Stimulated activated CD4-positive, alpha-beta T cell treated with anti-CD3 and anti-CD28 coated beads, Interleukin-15, amount 100 ng/mL, for 1 hour (primary cell): ENCODE measurements at places on chromosomes 2 and 18.

DNA sequence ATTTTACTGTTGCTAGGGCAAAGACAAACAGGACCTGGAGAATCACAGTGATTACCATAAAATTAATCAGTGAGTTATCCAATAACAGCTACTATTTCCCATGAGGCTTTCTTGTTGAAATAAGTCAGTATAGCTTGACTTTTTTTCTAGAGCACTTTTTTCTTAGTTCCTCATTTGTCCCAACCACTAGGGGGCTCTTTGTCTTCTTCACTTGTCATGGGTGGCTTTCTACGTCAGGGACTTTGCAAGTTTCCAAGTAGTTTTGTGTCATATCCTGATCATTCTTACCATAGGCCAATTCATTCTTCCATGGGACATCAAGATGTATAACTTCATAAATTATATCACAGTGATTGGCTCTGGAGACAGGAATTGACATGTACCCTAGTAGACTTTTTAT is 1019.6 kb upstream of the PIK3C3 start:
- no peak for DNase-seq

DNA sequence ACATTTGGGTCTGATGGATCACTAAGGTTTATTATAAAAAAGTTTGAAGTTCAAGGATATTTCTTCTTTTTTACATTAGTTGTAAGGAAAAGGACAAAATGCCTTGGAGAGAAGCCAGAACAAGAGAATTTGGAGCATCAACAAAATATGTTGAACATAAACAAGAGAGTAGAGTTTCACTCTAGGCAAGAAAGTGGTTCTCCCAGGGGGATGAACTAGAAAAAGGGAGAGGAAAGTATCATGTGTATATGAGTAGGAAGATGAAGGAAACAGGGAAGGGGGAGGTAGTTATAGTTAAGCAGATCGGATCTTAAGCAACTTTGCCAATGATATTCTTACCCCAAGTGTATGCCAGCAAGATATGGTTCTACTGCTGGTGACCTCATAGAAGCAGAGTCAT is 63.8 kb upstream of the GALNT3 start:
- DNase-seq: no peak

GRCh38 chr2:22600156-22600555 is 784.8 kb upstream of the KLHL29 start:
- DNase-seq: no peak

DNA sequence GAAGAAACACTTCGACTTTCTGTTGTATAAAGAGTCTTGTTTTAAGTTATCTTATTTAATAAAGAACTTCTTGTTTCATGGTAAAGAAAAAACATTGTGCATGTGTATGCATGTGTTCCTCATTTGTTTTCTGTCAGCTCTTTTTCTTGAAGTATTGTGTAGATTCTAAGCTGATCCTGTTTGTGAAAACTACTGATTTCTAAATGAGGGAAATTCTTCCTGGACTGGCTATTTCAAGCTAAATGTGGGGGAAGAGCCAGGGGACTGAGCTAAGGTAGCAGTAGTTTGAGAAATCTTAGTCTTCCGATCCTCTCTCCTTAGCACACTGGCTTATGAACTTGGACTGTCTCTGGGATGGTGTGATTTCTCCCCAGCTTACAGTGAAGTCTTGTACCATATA is 56.4 kb upstream of the RBMS1 start:
- DNase-seq: no peak

DNA sequence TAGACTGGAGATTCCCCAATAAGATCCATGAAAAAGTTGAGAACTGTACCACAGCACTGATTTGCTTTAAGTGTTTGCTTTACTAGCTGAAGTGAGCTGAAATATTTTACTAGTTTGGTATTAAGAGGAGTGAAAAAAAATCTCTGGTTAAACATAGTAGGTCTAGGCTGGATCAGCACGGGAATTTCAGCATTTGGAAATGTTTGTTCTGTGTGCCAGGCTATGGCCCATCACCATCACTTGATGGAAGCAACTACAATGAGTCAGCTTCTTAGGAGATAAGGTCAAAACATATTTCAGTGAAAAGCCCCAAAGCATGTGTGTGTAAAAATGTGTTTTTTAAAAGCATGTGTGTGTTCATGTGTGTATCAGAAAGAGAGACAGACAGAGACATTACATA is 131.4 kb upstream of the DNMT3A start:
- DNase-seq: no peak

GRCh38 chr18:63322908-63323634 is 3.5 kb upstream of the BCL2 start:
- DNase-seq: no peak

DNA sequence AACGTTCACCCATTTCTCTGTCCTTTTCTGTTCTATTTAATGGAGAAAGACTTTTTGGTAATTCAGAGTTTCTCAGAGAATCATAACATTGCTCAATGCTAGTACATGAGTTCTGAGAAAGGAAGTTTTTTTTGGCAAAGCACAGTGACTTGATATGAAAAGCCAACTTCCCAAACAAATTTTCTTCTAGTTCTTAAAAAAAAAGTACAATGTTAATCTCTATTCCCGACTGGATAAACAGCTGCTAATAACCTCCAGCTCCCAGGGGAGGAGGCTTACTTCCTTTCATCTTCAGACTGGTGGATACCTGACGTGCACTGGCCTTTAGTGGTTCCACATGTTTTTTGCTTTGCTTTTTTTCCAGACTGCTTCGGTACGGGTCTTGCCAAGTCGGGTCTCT is 284.6 kb upstream of the CCDC68 start:
- DNase-seq: no peak

DNA sequence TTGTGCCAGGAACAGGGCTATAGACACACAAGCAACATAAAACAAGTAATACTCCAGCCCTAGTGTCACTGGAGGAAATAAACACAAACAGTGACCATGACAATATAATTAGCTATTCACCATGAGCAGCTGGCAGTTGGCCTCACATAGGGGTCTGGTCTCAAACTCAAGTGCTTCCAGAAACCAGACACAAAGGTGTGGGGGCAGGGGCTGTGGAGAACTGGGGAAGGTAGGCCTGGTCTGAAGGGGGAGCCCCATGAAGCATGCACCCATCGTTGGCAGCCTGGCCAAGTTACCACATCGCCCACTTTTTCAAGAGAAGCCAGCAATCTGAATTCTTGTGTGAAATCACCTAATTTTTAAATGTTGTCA is 49.5 kb upstream of the SP3 start:
- no peak for DNase-seq

- DNase-seq: no peak
Measured at GRCh38 chr2:167599219-167599618, 648.2 kb downstream of the STK39 start.

DNA sequence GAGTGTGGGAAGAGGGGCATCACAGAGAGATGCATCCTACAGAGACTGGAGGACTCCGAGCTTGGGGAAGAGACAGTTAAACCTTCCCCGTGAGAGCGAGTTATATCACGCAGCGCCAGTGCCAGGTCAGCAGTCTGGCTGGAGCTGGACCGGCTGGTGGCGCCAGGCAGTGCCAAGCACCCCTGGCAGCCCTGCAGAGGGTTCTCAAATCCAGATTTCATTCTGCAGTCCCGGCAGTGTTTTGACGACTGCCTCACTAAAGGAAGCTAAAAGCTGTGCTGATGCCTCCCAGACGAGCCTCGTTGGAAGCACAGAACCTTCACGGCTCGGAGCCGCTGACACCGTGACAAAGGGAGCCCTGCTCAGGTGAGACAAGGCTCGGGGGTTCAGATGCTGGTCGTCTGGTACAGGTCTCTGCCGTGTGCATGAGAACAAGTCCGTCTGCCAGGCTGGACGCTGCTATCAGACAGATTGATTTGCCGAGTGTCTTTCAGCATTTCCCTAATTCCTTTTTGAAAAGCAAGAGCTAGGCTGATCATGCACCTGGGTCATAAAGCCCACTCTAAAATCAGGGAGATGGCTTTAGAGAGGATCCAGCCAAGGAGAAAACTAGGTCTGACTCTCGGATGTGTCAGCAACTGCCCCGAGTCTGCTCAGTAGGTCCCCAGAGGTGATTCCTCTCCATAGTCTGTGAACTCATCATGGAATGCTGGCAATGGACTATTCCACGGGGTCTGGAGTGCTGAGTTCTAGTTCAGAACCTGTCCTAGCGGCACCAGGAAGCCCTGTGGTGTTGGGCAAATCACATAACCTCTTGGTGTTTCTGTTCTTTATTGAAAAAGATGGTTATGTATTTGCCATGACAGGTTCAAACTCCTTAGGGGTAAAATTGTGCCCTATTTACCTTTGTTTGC is 240.6 kb downstream of the SOX11 start:
- DNase-seq: no peak

DNA sequence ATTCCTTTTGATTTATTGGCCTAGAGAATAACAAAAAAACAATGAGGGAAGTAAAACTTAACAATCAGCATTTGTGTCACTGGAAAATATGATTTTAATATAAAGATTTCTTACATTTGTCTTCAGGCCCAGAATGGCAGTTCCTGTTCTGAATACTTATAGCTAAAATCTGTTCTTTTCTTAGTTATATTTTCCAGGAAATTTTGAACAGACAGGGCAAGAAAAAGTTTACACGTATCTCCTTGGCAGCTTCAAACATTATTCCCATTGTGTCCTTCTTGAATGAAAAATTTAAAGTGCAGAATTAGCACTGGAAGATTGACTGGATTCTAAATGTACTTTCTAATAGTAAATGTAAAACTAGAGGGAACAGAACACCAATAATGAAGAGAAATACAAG is 1454.0 kb upstream of the PIK3C3 start:
- no peak for DNase-seq

GRCh38 chr2:222730366-222730999 is 59.0 kb downstream of the MOGAT1 start:
- no peak for DNase-seq

GRCh38 chr18:37930640-37931039 is 365.0 kb upstream of the CELF4 start:
- DNase-seq: no peak

DNA sequence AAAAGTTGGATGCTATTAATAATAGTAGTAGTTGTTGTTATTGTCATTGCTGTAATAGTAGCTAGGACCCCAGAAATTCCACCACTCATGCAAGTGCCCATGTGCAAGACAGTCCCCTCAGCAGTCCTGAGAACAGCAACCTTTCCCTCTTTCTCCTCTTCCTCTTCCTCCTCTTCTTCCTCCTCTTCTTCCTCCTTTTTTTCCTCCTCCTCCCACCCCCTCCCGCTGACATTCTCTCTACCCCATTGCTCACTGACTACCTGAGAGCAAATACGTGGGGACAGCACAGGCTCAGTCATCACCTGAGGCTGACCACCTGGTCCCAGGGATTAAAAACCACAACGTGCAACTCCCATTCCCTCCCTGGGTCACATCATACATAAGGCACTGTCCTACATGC is 41.8 kb downstream of the SMAD7 start:
- DNase-seq: no peak

DNA sequence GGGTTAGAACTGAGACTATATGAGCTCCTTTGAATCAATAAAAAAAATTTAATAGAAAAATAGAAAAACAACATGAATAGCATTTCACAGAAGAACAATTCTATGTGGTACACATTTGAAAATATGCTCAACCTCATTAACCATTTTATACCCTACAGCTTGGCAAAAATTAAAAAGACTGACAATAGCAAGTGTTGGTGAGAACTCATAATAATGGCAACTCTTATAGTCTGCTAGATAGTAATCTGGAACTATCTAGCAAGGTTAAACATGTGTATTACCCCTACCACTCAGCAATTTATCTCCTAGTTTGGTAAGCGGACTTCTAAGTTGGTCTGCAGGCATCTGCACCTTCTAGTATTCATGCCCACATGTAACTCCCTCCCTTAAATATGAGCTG is 67.8 kb downstream of the CYBRD1 start:
- no peak for DNase-seq

GRCh38 chr2:134137182-134137611 is 116.7 kb upstream of the MGAT5 start:
- DNase-seq: no peak

DNA sequence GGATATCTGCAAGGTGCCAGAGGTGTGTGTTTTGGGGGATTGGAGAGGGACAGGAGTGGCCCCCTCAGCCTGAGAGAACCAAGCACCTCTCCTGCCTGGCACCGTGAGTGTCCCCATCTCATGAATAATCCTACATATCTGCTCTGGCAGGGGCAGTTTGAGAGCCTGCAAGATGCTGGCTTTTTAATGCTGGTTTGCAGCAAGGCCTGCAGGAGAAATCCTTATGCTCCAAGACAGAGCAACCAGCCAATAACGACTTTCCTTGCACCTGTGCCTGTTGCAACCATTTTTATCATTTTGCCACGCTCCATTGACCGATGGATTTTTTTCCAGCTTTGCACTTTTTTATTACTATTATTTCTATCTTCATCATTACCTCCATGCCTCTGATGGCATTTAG is 259.4 kb upstream of the SKOR2 start:
- DNase-seq: no peak

GRCh38 chr2:221571025-221571550 is 1.0 kb downstream of the EPHA4 start:
- no peak for DNase-seq

DNA sequence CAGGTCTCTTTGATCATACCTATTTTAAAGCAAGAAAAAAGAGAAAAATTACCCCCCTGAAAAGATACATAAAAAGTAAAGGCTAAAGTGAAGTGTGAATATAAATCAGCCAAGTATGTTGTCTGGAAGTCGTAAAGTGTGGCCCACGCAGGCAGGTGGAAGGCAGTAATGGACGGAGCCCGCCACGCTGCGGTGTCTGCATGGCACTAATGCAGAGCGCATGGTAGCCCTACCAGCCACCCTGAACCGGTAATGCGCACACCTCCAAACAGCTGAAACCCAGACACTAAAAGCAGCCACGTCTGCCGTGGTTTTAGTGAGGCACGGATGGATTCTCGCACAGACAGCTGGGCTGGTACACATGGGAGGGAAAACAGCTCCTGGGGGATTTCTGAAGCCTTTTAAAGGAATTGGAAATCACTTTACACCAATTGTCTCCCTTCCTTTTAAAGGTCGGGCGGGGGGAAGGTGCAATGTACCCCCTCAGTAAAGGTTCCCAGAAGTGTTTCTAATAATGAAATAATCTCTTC is 615.2 kb downstream of the CNTNAP5 start:
- DNase-seq: no peak

DNA sequence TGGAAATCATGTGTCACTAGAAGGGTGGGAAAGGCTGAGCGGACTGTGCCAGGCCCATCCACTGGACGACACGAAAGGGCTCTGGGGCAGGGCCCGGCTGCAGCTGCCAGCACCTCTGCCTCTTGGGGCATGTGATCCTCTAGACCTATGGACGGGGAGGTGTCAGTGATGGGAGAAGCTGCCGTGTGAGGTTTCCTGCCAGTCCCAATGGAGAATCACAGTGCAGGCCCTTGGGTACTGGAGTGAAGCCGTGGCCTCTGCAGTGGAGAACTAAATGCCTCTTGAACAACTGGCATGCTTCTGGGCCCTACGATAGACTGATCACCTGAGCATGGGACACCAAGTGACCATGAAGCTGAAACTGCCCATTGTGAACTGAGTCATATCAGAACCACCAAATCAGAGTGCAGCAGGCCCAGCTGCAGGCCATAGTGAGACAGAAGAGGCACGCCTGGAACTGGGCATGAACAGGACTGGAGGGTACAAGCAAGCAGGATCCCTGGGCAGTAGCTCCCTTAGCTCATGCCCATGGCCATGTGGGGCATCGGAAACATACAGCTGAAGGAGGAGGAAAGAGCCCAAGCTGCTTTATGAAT is 18.8 kb upstream of the RHOB start:
- no peak for DNase-seq

- no peak for DNase-seq
Measured at GRCh38 chr2:121049131-121049530, 235.9 kb downstream of the TFCP2L1 start.
